ENCODE measurements at places on chromosomes 2 and 18.

- DNase-seq, result no peak
These were observed 1288.7 kb downstream of the LRP1B start for GRCh38 chr2:140842110-140842509.

DNA sequence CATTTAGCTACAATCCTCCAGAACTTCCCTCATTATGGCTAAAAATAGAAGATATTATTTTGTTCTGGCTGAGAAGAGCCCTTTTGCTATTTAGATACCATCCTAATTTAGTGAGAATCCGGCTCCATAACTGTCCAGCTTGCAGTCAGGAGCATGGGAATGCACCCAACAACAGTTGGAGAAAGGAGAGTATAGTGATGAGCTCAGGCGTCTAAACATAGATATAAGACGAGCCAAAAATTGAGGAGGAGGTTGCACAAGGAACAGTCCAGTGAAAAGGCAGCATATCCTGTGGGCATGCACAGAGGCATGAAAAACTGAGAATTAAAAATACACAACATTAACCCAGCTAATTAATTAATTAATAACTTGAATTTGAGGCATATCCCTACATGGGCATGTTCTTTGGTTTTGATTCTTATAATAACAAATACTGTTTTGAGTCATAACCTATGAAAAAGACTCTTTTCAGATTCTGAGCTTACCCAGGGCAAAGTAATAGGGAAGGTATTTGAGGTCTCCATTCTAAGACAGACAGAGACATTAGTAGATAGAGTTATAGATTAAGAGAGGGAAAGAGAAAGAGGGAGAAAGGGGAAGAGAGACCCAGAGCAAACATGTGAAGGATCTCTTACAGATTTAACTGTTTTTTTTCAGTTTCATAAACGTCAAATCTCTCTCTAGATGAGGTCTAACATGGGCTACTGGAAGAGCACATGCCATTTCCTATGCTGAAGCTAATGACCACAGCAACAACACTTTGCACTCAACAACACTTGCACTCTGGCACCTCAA is 311.2 kb downstream of the OSR1 start:
- no peak for DNase-seq

GRCh38 chr2:53994818-53995808 is 24.3 kb upstream of the PSME4 start:
- DNase-seq, result peak; percentile 57

- DNase-seq, result no peak
These were observed 48.6 kb upstream of the RAPH1 start for GRCh38 chr2:203583701-203584100.

GRCh38 chr2:231277962-231278361 is 79.5 kb downstream of the ARMC9 start:
- DNase-seq, result no peak

All from hematopoietic multipotent progenitor cell treated with erythropoietin and hydrocortisone succinate and interleukin-3 and kit ligand, for 8 days (in vitro differentiated cells).